ENCODE measurements at places on chromosomes 4 and X.

DNA sequence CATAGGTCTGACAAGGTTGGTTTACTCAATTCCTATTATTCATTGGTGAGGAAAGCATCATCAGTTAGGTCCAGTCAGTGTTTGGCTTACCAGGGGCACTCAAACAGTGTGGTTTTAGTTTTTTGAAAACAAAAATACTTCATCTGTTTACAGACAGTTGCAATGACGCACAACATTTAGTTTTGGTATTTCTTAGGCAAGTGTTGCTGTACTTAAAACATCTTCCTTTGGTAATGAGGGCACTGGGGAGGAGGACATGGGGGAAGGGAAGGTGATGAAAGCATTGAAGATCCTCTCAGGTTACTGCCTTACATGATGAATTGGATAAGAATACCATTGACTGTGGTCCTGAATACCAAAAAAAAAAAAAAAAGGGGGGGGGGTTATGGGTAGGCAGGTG is 93.7 kb upstream of the MAOA start:
- no peak for DNase-seq

DNA sequence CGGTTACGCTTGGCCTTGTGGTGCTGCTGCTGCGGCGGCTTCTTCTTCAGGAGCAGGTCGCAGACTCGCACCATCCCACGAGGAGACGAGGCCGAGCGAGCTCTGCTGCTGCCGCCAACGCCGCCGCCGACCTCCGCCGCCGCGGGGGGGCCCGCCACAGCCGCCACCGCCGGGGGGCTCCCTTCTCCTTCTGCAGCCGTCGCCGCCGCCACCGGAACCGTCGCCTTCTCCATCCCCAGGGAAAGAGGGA is 237 bp downstream of the ANKRD17 start:
- no peak for DNase-seq

DNA sequence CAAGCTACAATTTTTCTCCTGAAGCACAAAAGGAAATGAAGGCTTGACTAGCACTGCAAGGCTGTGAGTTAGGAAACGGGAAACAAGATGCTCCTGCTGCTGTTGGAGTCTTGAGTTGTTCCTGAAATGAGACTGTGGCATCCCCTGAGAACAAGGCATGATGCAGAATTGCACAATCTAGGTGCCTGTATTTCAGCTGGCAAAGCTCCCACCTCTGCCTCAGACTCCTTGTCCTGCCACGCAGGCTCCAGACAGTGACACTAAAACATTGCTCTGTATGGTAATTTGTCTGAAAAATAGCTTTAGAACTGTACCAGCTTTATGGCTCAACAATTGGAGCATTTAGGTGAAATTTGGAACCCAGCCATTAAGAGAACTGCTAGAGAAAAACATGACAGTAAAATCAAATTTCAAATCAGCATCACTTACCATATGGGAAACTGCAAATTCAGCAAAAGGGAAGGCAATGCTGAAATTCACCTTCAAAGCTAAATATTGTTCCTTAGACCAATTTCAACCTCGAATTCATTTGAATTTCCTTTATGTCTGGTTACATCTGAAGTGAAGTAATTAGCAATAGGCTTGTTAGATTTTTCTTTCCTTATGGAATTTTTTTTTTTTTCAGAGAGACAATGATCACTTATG is 103.4 kb downstream of the MFAP3L start:
- DNase-seq: no peak

GRCh38 chr4:54226404-54227255 is 2.5 kb upstream of the PDGFRA start:
- no peak for DNase-seq

GRCh38 chr4:150074064-150074463 is 4.2 kb upstream of the DCLK2 start:
- DNase-seq: no peak

DNA sequence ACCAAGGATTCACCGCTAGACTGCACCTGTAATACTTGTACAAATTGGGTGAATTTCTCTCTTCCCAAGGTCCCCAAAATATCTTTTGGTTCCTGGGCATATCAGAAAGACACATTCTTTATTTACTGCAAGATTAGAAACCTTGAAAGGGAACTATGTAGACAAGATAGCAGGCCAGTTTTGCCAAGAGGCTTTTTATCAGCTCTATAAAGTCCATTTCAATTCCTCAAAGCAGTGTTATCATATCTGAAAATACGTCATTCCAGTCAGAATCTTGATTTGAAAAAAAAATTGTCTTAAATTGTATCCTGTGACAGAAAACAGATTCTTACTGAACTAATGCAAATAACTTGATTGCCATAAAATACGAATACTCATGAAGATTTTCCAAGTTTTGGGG is 37.0 kb upstream of the NSG1 start:
- no peak for DNase-seq

GRCh38 chrX:18471296-18471695 is 45.9 kb downstream of the CDKL5 start:
- no peak for DNase-seq

GRCh38 chrX:40748977-40749376 is 13.6 kb upstream of the MED14 start:
- DNase-seq: no peak

DNA sequence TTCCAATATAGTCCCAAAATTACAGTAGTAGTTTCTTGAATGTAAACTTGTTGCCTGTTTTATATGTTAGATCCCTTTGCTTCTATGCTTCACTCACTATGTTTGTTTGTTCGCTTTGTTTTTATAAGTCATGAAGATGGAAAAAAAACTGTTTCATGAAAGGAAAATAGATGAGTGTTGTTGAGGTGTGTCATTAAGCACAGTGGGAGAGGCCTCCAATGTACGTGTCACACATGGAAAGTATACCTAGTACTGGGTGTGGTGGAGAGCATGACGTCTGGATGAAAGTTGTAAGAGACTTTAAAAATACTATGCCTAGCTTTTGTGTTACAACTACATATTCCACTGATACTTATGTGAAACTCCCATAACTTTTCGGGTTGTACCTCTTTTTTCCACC is 28.4 kb downstream of the PLS3 start:
- DNase-seq: no peak

- DNase-seq: no peak
Measured at GRCh38 chr4:152875261-152875660, 60.9 kb upstream of the FHDC1 start.

GRCh38 chr4:20662851-20663250 is 37.4 kb upstream of the PACRGL start:
- DNase-seq: no peak

DNA sequence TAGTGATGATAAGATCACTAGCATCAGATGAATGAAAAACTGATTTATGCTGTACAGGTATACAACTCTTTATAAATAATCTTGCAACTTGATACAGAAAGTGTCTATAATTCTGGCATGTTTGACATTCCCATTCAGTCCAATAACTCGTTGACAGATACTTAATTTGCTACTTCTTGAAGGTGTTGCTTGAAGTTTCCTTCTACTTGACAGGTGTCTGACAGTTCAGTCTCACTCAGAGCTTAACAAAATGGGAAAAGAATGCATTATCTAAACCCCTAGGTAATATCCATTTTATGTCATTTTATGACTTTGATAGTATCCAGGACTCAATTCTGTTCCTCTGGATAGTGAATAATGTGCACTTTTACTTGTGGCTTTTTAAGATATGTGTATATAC is 508.9 kb downstream of the GRID2 start:
- no peak for DNase-seq

- no peak for DNase-seq
Measured at GRCh38 chrX:130085551-130086446, 24.5 kb downstream of the ELF4 start.

DNA sequence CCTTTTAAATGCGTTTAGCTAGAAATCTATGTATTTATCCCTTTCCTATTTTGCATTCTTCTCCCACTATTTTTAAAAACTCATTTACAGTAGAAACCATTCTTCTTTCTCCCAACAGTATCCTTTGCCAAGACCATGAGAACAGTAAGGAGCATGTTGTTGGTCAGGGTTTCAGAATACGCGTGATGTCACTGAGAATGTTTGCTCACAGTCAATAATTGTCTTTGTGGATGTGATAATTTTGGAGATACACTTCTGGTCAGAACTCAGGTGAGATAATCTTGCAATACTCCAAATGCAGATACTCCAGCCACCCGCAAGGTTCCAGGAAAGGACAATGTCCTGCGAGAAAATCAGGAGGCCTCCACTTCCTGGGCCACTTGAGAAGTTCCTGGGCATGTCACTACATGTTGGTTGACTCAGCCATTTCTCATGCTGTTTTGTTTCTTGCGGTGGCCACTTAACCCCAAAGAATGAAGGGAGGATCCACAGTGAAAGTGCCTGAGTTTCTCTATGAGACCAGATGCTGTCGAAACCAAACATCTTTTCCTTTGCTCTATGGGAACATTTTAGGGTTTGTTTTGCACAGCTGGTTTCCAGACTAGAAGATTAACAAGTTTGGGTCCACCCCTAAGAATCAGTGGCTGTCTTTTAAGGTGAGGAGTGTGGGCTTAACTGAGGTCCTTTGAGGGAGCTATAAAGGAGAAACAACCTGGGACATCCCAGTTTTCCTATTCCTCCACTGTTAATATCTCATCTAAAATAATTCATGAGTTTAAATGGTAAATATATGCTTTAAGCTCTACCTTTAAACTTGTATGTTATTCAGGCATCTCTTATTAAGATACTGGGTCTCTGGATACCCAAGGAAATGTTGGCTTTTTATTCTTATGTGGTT is 116.0 kb downstream of the SOWAHB start:
- no peak for DNase-seq

DNA sequence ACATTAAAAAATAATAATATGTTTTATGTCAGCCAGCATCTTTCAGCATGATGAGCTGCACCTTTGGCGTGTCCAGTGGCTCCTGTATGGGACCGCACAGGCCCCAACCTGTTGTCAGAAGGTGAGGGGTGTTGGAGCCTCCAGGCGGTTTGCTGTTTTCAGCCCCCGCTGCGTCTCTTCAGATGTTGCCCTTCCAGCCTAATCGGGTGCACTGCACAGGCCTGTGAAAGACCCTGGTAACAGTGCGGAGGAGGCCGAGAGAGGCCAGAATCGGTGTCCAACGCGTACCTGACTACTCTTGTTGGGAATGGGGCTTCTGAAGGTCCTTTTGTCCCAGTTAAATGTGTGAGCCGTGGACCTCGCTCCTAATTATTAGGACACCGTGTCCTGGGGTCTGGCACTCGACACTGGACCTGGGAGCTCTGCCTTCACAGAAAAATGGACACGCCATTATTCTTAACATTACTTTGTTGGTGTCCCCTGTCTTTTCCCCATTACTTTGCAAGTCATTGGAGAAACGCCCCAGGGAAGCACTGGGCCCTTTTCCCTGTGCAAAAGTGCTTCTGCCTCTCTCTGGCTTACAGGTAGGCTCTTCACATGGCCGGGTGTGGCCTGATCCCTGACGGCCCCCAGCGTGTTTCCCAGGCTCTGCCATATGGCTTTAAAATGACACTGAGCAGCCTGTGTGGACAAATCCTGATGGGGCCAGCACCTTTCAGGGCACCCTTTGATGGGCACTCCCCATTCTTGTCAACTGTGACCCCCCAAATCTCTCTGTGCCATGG is 51.2 kb downstream of the TBC1D14 start:
- DNase-seq: no peak

GRCh38 chr4:15077969-15078368 is 75.7 kb downstream of the CPEB2 start:
- no peak for DNase-seq

- DNase-seq: no peak
Measured at GRCh38 chr4:40838742-40839141, 89.0 kb downstream of the NSUN7 start.

Data from NCI-H1694 treated with DMSO at 0.1 percent for 48 hours (cell line).